C1 segment of cervical spinal cord (tissue), 14 donors: ENCODE measurements at places on chromosomes 13 and 19.

- DNase-seq: peak; percentile 39
Observed at GRCh38 chr19:17687857-17688784, at the start of gene UNC13A. TSS of gene UNC13A (minus strand) at chr19:17688354. CDS start at chr19:17688199, 155 bp downstream.

DNA sequence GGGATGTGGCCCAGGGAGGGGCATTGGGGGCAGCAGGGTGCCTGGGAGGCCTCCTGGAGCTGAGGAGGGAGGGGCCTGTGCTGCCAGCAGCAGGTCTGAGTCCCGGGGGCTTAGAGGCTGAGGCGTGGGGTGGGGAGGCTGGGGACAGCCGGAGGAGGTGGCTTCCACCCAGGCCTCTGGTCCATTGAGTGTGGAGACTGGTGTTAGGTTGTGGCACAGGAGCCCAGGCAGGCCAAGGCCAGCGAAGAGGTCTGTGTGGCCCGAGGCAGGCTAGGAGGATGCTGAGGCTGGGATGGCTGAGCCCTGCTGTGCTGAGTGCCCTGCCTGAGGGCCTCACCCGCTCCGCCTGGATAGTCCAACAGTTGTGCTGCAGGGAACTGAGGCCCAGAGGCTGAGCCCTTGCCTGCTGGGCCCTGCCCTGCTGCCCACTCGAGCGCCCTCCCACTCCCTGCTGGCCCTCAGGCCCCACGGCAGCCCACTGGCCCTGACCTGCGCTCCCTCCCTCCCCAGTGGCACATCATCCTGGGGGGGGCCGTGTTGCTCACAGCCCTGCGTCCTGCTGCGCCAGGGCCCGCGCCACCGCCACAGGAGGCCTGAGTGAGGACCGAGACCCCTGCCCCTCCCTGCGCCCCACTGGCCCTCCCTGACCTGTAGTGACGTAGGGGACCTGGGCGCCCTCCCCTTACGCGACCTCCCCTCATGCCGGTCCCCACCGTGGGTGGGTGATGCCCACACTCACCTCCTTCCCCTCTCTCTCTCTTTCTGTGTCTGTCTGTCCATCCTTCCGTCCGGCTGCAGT, 4.9 kb upstream of the GARIN5A start:
- no peak for DNase-seq

DNA sequence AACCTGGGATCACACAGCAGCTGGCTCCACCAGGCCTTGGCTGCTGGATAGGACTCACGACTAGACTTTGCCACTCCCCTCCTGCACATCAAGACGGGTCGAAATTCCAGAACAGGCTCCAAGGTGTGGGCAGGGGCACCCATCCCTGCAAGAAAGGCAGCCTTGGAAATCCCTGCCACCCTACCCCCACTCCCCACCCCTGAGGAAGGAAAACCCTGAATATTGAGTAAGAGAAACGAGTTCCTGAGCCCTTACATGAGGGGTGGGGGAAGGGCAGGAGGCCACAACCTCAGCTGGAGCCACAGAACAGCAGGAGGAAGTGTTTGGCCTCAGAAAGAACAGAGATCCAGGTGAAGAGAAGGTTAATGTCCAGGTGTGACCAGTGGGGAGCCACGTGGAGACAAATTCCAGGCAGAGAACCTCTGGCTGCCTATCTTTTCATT, 20.1 kb downstream of the DEDD2 start:
- DNase-seq: no peak

- no peak for DNase-seq
Observed at GRCh38 chr13:98847780-98848179, 95.3 kb upstream of the SLC15A1 start.

- DNase-seq: no peak
Observed at GRCh38 chr13:100392709-100393630, 195.6 kb downstream of the GGACT start.

DNA sequence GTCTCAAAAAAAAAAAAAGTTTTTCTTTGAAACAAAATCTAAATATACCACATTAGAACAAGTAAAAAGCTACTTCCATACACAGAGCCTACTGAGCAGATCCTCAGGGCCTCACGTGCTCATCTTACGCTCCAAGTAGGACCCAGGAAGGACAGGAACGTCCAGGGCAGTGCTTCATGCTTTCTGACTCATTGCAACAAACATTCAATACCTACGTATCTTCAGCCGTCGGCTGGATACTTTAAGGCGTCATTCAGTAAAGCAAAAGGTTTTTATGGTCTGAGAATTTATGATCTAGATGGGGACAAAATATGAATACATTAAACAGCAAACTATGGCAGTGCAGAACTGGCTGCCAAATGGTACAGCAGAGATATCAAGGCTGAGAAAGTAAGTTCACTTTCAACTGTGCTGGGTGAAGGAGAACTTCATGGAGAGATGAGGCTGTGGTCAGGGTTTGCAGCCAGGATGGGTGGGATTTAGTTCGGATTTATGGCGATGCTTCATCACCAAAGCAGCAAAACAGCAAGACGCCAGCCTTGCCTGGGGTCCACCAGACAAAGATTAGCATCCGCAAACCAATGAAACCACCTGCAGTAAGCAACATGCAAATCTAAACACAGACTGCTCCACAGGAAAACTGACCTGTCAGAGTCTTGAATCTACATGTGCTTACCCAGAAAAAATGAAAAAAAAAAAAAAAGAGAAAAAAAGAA, 20.5 kb downstream of the CARS2 start:
- no peak for DNase-seq

- DNase-seq: peak; percentile 78
Observed at GRCh38 chr19:49149652-49150105, 5.5 kb downstream of the HRC start.

GRCh38 chr13:113589251-113589960, 4.9 kb downstream of the TFDP1 start:
- no peak for DNase-seq

DNA sequence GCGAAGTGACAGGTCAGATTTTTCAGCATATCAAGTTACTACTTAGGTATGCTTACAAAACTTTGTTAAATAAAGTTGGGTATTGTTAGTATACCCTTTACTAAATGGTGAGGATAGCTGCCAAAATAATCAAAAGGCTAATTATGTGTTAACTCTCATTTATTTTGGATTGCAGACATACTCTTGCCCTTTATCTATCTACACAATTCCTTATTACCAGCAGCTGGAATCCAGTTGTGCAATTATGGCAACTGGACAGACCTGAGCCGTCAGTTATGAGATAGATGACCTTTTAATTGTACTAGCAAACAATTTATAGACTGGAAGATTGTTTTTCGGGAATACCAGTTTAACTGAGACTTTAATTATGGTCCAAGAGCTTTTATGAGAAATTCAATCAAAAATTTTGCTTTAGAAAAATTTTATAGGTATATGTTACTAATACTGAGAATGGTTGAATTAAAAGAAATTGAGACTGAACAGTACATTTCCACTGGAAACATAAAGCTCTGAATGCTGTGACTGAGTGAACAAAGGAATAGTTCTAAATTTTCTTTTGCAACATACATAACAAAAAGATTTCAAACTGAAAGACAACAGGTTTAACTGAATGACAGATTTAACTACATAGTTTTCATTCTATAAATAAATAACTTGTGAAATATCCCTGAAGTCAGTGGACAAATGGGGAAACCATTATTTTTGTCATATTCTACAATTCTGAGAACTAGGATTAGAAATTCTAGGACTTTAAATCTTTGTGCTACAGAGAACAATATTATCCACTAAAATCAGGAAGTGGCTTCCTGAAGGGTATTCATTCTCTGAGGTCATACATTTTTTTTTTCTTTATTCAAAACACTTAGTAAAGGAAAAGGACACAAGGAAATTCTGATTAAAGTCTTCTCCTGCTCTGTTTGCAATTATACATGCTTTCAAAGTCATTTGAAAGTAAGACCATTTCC, 97.4 kb downstream of the ZC3H13 start:
- DNase-seq: no peak

DNA sequence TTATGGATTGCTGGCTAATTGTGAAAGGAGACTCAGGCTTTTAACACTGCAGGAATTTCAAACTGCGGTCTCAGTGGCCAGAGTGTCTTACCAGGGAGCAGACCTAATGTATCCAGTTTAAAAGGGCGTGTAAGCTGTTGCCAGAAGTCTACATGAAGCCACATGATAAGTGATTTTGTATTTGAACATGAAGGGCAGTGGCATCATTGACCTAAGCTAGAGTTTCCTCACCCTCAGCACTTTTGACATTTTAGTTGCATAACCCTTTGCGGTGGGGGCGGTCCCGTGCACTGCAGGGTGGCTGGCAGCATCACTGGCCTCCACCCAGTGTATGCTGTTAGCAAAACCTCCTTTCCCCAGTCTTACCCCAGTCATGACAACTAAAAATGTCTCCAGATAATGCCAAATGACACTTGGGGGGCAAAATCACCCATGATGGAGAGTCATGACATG, 23.7 kb upstream of the GPR18 start:
- DNase-seq: no peak

GRCh38 chr13:93625536-93625935, 398.9 kb downstream of the GPC6 start:
- DNase-seq: no peak

DNA sequence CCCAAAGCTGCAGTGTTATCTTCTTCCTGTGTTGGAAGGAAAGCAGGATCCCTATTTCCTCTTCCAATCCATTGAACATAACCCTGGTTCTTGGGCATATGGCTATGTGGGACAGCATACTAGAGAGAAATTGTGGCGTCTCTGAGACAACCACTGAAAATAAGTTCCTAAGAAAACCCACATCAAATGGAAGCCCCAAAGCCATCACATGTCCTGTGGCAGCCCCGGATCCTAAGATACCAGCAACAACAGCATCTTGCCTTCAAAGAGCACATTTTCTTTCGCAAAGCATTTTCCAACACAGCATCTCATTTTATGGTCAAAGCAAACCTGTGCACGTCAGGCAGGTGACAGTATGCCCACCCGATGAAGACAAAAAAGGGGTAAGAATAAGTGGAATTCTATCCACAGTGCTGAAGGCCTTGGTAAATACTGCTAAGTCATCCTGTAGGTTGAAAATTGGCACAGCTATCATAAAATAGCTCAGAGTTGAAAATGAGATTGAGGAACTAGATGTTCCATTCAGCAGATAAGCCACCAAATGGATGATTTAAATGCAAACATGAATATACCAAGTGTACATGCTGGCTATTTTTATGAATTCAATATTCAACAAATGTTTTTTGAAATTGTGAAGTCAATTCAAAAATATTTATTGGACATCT, 232.2 kb downstream of the DLEU7 start:
- no peak for DNase-seq

DNA sequence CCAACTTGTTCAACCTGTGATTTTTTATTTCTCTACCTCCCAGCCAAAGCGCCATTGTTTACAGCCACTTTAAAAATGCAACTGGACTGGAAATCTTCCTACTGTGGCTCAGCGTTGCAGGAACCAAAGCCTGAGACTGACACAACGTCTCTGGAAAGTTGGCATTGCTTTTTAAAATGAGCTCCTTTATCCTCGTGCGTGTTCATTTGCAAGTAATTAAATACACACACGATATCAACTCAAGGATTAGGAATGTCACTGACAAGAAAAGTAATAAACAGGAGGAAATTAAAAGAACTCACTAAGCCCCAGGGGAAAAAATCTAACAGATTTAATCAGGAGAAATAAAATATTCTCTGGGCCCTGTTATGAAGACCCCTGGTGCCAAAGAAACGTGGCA, 184.6 kb upstream of the IRS2 start:
- no peak for DNase-seq

DNA sequence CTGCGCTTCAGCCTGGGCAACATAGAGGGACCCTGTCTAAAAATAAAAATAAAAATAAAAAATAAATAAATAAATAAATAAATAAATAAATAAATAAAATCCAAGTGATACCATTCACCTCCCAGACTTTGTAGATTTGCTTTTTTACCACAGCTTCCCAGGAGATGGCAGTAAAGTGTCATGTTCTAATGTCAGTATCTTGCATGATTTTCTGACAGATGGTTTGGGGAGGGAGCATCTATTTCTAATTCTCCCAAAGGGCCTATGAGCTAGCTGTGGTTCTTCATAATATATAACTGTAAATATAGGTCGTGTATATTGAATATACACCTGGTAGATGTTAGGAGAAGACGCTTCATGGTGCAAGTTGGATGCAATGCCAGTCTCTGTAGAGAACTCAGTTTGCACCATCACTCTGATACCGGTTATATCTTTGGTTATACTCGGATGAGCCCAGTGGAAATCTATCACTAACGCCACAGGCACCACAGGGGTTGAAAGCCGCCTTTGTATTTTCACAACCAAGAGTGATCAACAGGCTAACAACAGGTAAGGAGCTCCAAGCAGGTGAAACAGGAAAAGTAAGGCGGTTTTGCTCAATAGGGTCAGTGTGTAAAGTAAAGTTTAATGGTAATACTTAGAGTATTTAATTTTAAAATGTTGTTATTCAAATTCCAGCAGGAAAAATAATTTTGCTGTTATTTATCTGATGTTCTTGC, 13.9 kb downstream of the APLP1 start:
- DNase-seq: no peak

- no peak for DNase-seq
Observed at GRCh38 chr19:6664916-6665315, 5.0 kb downstream of the TNFSF14 start.

DNA sequence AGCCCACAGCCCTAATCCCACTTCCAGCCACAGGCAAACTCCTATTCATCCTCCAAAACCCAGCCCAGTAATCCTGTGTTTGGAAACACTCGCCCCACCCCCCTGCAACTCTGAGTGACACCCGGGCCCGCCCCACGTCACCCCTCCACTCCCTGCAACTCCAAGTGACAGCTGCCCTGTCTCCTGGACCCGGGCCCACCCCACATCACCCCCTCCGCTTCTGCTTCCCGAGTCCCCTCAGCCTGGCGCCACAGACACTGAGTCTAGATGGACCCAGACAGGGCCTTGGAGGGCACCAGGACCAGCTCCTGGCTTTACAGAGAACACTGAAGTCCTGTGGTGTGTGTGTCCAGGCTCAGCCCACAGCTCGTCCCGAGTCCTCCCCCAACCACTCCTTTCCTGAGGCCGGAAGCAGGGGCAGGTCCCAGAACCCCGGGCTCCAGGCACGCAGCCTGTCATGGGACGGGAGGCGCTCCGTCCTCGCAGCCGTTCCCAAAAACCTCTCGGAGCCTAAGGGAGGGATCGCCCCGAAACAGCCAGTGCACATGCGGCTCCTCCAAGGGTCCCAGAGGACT, 7.7 kb downstream of the REXO1 start:
- no peak for DNase-seq

DNA sequence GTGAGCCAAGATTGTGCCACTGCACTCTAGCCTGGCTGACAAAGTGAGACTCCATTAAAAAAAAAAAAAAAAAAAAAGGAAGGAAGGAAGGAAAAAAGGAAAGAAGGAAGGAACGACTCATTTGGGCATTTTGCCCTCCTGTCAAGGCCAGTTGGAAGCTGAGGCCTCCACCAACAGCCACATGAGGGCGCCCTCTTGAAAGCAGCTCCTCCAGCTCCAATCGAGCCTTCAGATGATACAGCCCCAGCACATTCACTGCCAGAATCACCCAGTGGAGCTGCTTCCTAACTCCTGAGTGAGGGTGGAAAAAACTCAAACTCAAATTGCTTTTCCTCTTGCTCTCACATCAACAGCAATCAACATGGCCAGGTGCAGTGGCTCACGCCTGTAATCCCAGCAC, 40.9 kb downstream of the GNG7 start:
- no peak for DNase-seq

- no peak for DNase-seq
Observed at GRCh38 chr19:29681422-29682235, 16.4 kb downstream of the PLEKHF1 start.

GRCh38 chr13:49421391-49421790, 22.5 kb downstream of the CAB39L start:
- no peak for DNase-seq
